Breast epithelium (tissue), 4 donors: ENCODE measurements at places on chromosomes 6 and 20.
A peak's percentile ranks its signal among the peaks of the same experiment; 100 is the strongest.

DNA sequence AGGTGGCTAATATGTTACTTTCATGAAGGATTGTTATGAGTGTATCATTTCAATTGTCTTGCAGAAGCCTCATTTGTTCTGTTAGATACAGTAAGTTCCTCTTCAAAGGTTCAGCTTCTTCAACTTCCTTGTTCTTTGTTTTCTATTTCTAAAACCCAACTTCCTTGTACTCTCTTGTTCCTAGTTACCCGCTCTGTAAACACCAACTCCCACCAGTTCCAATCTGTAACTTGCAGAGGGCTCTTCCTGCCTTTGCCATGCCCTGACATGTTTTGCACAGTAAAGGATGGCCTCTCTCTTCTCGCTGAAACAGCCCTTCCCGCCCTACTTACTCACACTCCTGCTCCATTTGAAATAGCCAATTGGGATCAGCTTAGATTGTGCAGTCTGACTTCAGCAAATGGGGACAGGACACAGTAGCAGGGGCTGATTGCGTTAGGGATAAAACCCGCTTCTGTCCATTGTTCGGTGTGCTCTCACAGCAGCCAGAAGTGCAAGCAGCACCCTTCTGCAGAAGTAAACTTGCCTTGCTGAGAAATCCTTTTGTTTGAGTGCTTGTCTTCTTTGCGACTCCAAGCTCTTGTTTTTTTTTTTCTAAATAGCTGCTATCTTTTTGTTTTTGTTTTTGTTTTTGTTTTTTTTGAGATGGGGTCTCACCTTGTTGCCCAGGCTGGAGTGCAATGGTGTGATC is 45.9 kb upstream of the POU5F1 start:
- DNase-seq = no peak

DNA sequence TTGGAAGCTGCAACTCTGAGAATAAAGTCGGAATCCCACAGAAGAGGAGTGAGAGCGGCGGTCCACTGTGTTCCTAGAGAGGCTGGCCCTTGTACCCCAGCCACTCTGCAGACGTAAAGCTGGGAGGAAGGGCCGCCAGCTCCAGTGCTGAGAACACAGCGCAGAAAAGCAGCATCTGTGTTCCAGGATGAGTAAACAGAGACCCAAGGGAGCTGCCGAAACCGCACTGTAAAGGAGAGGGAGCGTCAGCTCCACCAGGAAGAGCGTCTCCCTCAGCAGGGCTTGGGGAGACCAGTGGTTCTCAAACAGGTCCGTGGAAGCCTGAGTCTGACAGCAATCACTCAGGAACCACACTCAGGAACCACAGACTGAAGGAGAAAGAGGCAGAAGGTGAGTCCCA is 134.0 kb downstream of the WDR27 start:
- DNase-seq = no peak

- DNase-seq = no peak
Observed at GRCh38 chr6:5208057-5208456, 52.7 kb downstream of the LYRM4 start.

GRCh38 chr20:45919542-45920399 is 7.8 kb upstream of the PLTP start:
- peak; percentile 42 for DNase-seq

GRCh38 chr20:3077618-3078134 is 6.3 kb downstream of the OXT start:
- DNase-seq = no peak

GRCh38 chr6:137931849-137932465 is 64.9 kb downstream of the TNFAIP3 start:
- no peak for DNase-seq
